SK-N-SH (cell line): ENCODE measurements at places on chromosomes 3 and 15. TPM values are rescaled to one million over a fixed set of nuclear protein-coding genes. Genes with fewer than 3 reads are reported as not detected.

DNA sequence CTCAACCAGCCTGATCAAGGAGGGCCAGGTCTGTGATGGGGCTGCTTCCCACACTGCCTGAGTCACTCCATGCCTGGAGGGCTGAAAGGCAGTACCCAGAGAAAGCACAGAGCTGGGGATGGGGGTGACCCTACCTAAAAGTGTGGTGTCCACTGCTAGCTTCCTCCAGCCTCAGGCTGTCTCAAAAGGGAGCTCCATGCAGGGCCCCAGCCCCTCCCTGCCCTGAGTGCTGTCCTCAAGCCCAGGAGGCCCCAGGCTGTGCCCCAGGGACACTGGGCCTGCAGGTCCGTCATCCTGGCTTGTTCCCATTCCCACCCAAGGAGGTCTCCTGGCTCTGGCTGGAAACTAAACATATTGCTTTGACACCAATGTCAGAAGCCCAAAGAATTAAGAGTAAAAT lies 56.8 kb downstream of the ZNF445 start:
- no peak for DNase-seq

GRCh38 chr15:58715266-58715917 lies 34.1 kb downstream of the ADAM10 start:
- no peak for DNase-seq

DNA sequence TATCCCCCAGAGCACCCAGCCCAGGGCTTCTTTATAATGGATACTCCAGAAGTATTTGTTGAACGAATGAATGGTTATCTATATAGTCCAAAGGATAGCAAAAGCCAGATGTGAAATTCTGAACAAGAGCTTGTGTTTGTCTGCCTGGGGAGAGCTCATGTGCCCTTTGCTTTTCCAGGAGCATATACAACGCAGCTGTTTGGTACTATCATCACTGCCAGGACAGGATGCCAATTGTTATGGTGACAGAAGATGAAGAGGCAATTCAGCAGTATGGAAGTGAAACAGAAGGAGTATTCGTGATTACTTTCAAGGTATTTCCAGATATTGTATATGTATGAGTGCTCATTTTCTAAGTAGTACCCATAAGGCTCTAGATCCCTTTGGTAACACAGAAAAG lies 15.2 kb downstream of the DIS3L start:
- no peak for DNase-seq

DNA sequence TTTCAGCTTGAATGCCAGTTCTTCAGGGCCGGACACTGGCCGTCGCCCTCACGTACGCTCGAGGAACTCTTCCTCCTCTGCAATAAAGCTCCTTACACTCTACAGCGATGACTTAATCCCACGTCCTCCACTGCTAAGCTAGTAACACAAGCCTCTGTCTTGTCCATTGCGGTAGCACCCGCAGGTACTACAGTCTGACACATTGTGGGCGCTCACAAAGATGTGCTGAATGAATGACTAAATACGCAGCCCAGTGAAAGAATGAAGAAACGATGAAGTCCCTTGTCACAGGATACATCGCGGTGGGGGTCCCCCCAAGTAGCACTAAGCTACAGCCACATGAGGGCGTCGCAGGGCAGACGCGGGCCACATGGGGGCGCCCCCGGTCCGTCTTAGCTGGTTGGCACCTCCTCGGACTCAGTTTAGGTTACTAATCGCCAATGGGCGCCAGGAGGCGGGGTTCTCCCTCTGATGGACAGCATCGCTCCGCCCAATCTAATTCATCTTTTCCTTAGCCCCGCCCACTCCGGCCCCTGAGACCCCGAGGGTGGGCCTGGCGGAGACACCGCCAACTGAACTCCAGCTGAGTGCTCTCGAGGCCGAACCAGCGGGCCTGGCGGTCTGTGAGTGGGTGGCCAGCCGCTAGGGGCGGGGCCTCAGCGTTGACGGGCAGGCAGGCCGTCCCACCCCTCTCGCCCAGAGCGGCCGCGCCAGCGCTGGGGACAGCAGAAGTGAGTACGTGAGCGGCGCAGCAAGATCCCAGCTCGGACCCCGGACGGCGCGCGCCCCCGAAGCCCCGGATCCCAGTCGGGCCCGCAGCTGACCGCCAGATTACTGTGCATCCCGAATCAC lies at the start of gene EPHB3:
EPHB3 (plus strand) TSS at position 725 of the 852 bp plus-strand sequence. CDS start 451 bp downstream, outside the sequence.
- DNase-seq = peak; percentile 99

DNA sequence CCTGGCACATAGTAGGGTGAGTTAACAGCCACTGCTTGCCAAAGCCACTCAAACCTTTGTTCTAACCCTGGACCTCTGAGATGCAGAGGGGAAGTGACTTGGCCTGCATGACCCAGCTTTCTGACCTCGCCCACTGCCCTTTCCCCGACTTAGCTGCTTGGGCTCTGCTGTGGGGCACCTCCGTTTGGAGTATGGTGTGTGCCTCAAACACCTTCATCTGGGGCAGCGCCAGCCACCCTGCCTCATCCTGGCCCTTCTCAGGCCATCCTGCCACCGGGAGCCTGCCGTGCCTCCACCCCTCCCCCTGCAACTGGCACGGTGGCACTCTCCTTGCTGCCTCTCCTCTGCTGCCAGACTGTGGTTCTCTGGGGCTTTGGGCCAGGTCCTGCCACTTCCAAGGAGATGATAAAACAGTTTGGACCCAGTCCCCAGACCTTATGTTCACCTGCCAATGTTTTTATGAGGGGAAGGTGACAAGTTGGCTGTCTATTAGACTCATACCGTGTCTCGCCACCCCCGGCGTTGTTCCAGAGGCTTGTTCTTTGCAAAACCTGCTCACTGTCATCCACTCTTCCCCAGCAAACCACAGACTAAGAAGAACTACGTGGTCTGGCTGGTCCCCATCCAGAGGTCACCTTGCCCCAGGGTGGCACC lies 32.2 kb downstream of the SLC6A6 start:
- no peak for DNase-seq

DNA sequence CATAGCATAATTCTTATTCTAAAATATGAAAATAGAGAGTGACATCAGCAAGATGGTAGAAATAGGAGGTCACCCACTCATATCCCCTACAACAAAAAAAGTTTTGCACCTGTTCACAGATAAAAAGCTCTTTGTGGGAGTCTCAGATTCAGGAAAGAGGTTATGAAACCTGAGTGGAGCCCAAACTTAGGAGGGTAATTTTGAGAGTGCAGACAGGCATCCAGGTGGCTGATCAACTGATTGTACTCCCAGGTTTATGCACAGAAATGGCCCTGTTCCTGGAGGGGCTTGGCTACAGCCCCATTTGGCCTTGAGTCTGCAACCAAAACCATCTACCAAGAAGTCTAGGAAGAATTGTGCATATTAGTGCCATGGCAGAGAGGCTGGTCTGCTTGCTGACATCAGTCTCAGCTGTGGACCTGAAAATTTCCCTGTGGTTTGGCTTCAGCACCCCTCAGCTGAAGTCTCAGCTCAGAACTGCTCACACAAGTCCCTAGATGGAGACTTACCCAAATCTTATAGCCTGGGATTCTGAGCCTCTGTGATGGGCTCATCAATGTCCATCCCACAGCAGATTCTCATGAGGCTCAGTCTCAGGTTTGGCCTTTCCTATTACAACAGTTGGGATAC lies 291.6 kb downstream of the IL20RB start:
- no peak for DNase-seq

DNA sequence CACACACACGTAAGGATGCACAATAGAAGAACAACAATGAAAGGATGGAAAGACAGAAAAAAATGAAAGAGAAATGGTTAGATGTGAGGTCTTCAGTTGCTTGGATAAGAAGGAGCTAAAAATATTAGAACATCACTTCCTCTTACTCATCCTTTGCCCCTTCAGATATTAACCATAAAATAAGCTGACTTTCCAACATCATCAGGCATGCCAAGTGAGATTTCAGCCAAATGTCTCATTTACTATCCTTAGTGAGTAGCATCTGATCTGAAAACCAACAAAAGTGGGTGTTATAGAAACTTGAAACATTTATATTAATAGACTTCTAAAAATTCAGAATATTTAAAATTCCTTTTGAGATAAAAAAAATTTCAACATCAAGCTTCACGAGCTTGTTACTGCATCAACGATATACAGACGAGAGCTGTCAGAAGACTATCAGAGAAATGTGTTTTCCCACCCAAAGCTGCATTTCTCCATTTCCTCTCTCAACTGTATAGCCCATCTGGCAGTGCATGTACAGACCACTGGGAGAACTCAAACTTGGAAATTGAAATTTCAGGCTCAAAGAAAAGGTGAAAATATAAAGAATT lies 25.4 kb upstream of the LSAMP start:
- DNase-seq = no peak

DNA sequence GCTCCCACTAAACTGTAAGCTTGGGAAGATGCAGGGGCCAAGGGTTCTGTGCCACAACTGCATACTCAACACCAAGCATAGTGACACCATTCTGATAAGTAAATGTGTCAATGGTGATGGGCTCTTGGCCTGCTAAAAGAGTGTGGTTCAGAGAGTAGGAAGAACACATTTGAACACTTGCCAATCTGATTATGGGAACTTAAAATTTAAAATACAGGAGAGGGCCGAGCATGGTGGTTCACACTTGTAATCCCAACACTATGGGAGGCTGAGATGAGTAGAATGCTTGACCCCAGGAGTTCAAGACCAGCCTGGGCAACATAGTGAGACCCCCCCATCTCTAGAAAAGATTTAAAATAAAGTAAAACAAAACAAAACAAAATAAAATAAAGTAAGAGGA lies 34.1 kb downstream of the PTPN9 start:
- no peak for DNase-seq

DNA sequence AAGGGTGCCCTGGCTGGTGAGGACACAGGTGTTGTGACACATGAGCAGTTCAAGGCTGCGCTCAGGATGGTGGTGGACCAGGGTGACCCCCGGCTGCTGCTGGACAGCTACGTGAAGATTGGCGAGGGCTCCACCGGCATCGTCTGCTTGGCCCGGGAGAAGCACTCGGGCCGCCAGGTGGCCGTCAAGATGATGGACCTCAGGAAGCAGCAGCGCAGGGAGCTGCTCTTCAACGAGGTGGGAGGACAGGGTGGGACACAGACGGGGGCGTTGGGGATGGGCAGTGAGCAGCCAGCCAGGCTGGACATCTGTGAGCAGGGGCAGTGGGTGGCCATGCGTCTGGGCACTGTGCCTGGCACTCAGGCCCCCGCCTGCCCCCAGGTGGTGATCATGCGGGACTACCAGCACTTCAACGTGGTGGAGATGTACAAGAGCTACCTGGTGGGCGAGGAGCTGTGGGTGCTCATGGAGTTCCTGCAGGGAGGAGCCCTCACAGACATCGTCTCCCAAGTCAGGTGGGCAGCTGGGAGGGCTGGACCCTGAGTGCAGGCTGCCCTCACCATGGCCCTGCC lies 10.3 kb downstream of the ANKRD63 start:
- DNase-seq = no peak

GRCh38 chr3:13932578-13933295 lies 52.9 kb upstream of the WNT7A start:
- DNase-seq = peak; percentile 49

DNA sequence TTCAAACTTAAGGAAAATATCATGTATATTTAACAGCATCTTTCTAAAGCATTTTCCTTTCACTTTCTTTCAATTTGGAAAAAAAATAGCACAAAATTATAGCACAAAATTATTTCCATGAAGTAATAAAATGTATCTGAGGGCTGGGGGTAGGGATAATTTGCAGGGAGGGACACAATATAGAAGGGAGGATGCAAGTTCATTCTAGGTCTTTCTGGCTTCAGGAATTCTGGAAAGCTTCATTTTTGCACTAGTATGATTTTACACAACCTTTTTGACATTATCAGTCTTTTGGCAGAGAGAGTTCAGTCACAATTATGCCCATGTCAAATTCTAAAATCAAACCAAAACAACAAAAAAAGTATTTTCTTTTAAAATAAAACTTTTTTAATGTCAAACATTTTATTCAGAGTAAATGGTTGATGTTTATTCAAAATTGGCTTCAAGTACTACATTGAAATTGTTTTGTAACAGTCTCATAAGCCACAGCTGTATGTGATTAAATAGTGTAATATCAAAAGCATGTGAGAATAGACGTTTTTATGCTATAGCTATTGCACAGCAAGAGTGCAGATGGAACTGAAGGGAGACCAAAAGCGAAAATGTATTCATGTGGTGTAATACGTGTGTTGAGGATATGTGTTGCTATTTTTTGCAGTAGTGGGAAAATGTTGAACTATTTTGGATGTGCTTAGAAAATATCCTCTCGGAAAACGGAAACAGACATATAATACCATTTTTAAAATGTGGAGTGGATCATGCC lies 5.8 kb downstream of the RBMS3 start:
- DNase-seq = no peak

DNA sequence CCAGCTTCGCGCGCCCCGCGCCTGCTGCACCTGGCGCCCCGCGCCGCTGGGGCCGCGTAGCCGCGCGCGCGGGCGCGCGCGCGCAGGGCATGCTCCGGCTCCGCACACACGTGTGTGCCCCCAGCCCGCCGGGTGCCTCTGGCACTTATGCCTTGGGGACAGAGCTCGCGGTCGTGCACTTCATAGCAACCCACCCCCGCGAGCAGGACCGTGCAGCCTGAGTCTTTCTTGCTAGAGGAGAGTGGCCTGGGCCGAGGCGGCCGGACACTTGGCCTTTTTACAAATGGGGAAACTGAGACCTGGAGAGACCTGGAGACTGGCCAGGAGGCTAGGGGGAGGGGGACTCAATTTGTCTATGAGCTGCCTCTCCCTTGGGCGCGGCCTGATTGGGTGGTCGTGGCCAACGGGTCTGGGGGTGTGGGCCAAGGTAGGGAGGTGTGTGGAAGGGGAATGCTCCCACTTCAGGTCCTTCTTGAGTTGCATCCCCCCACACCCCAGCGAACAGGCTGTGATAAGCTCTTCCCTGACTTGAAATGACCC lies 562 bp downstream of the NBEAL2 start:
- no peak for DNase-seq

DNA sequence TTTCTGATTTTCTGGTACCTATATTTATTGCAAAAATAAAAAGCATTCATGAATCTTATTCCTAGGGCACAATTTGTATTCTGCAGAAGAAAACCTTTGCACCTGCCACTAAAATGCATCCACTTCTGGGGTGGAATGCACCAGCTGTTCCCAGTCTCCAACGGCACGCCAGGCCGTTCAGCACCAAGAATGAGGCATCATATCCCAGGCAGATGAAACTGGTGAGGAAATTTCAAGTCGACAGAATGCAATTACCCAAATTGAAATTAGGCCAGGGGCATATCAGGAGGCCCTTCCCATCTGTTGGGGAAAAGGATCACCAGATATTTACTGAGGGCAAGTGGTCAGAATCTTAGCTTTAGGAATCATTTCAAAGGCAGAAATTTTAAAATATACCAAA lies 13.6 kb upstream of the RBMS3 start:
- no peak for DNase-seq

GRCh38 chr3:38255627-38256026 lies 10.0 kb upstream of the SLC22A13 start:
- no peak for DNase-seq

The EPHA6 gene
- not detected in 2 replicates for polyA plus RNA-seq

The IGSF11 gene
- polyA plus RNA-seq = 0.07 and 0.08 TPM in 2 replicates

The LRRC15 gene
- polyA plus RNA-seq = 0.02 and 0.03 TPM in 2 replicates

The PIGX gene
- polyA plus RNA-seq = 15.5 and 20.6 TPM in 2 replicates

The BBX gene
- 13.7 and 14.2 TPM in 2 replicates for polyA plus RNA-seq

The HDDC3 gene
- 24.2 and 25.8 TPM in 2 replicates for polyA plus RNA-seq

The TOP2B gene
- polyA plus RNA-seq = 20.4 and 22.1 TPM in 2 replicates

The GPR156 gene
- 0.31 and 0.34 TPM in 2 replicates for polyA plus RNA-seq

The TNNC1 gene
- polyA plus RNA-seq = 2.6 and 3.0 TPM in 2 replicates

The MNS1 gene
- polyA plus RNA-seq = 0.42 and 0.90 TPM in 2 replicates

The SAMD7 gene
- polyA plus RNA-seq = not detected in 2 replicates
